Stimulated activated CD8-positive, alpha-beta memory T cell treated with anti-CD3 and anti-CD28 coated beads, Interleukin-4, amount 100 ng/mL, for 48 hours (primary cell): ENCODE measurements at places on chromosomes 13 and 19.
A peak's percentile ranks its signal among the peaks of the same experiment; 100 is the strongest.

DNA sequence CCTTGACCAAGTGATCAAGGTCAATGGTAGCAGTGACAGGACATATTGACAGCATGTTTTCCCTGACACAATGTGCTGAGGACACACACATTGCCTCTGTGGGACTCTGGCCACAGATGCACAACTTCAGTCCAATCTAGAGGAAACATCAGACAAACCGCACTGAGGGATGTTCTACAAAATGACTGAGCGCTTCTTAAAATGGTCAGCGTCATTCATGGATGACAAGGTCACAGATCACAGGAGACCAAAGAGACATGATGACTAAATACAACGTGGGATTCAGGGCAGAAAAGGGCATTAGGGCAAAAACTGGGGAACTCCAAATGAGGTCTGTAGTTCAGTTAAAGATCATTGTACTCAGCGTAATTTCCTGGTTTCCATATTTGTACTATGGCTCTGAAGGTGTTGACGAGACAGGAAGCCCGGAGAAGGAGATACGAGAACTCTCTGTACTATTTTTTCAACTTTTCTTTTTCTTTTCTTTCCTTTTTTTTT, 20.6 kb downstream of the PBX4 start:
- peak; percentile 65 for DNase-seq

DNA sequence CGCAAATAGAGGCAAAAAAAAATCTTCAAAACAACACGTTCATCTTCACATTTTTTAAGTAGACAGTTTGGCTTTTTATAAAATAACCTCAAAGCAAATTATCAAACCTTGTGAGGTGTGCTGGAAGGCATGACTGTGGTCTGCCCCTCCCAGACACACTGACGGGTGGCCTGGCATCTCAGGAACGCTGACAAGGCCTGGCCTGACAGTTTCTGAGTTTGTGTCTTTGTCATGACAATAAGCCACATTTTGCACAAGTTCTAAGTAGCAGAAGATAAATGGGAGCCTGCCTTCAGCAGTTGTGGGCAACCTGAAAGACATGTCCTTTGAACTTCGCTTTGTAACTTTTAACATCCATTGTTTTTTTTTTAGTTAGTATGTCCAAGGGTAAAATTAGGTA, 38.5 kb downstream of the SOX21 start:
- no peak for DNase-seq

DNA sequence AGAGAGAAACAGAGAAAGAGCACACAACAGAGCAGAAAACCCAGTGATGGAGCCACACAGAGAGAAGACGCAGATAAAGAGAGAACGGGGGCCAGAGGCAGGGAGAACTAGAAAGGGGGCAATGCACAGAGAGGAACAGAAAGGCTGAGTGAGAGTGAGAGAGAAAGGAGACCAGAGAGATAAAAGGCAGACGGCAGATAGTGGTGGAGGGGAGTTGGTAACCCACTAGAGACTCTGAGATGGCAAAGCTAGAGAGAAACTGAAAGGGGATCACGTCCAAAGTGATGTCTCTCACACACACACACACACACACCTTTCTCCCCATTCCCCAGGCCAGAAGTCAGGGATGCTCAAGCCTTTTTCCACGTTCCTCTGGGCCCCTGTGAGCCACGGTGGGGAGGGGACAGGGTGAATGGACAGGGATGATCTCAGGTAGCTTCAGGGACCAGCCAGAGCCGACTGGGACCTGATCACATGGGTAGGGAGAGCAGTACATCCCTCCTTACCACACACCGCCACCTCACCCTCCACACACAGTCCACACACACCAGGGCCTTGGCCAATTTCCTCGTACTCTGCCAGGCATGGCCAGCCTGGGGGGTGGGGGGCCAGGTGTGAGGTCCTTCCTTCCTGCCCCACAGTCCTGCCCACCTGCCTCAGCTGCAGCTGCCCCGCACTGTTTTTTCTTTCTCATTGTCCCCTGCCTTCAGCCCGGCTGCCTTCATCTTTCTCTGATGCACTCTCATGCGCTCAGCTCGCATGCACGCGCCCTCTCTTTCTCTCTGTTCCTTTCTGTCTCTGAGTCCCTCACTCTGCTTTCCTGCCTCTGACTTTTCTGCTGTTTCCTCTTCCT, 22.5 kb upstream of the POU2F2 start:
- DNase-seq: no peak

- DNase-seq: no peak
Measured at GRCh38 chr13:74920920-74921319, 561.0 kb downstream of the TBC1D4 start.

GRCh38 chr13:104831831-104832230, 1703.6 kb downstream of the EFNB2 start:
- no peak for DNase-seq

- DNase-seq: peak; percentile 43
Measured at GRCh38 chr13:77751513-77752456, 54.3 kb downstream of the SLAIN1 start.

DNA sequence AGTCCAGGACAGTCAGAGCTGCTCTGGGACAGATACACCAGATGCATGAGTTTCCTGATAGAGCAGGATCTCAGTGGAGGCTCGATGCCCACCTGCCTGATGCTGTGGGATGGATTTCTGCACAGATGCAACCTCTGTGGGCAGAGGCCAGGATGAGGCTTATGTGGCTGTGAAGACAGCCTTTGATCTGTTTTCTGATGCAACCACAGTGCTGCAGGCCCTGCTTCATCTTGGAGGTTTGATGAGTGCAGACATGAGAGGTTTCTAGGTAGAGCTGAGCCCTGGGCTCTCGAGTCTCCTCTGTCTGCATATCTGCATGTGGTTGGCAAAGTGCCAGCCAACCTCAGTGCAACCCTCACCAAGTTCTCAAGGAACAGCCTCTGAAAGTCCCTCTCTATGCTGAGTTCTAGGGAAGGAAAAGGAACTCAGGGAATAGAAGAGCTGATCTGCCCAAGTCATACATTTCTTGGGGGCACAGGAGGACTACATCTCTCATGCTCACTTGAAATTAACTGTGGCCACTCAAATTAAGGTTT, 23.1 kb upstream of the TSHZ3 start:
- DNase-seq: no peak

DNA sequence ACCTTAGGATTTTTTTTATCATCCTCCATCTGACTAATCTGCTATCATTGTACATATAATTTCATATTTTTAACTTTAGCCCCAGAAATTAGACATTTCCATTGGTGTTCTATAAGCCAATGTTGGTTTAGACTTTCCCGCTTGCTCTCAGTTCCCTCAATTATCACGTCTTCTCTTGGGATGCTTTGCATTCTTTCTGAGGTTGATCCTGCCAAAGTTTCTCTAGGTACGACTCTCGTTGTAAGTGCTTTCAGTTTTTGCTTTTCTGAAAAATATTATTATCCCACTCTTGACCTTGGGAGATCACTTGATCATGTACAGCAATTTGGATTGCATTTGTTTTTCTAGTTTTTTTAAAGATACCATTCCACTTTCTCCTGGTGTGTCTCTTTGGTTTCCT, 270.2 kb downstream of the IRS2 start:
- no peak for DNase-seq

DNA sequence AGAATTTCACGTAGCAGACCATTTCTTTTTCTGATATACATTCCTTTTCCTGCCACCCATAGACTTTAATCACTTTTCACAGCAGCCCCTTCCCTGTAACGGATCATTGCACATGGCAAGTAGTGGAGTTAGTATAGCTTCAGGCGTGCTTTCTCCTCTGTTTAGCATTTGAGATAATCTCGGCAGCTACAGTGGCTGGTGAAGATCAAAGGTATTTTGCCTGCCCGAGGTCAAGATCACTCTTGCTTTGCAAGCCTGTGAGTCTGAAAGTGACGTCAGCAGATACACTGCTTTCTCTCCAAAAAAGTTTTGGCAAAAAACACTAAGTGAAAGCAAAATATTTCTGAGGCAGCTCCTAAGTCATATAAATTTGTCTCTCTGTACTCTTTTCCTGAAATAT, 260.0 kb downstream of the NDFIP2 start:
- no peak for DNase-seq

- no peak for DNase-seq
Measured at GRCh38 chr13:72253754-72254153, 386.8 kb upstream of the DACH1 start.

DNA sequence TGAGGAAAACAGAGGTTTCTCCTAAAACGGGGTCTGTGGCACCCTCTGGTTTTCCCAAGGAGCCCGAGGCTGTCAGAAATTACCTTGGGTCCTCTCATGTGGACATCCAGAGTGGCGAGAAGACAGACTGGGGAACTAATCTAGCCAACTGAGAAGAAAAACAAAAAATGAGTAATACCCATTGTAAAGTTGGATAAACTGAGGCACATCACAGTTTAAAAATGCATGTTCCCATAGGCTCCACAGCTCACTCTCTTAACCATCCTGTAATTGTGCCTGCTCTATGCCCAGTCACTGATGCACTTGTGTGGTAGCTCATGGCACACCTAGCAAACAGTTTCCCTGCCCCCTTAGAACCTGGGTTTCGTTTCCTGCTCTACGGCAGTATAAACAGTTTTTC, 15.2 kb upstream of the UPF3A start:
- DNase-seq: no peak

- peak; percentile 36 for DNase-seq
Measured at GRCh38 chr13:52599848-52600603, 42.2 kb upstream of the HNRNPA1L2 start.

- DNase-seq: no peak
Measured at GRCh38 chr19:6491802-6492592, 10.1 kb downstream of the TUBB4A start.

DNA sequence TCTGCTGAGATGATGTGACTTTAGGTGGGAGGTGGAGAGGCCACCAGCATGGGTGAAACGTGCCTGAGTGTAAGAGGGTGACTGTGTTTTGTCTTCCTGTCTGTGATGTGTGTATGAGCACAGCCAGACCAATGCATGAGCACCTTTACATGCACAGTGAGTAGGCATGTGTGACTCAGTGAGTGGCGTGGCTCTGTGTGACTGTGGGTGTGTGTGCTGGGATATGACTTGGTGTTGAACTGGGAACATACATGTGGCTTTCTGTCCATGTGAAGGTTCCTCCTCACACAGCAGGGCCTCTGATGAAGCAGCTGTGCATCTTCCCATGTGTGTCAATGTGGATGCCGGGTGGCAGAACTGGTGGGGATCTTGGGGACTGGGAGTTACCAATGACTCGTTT, 19.9 kb upstream of the LGALS13 start:
- DNase-seq: peak; percentile 50

DNA sequence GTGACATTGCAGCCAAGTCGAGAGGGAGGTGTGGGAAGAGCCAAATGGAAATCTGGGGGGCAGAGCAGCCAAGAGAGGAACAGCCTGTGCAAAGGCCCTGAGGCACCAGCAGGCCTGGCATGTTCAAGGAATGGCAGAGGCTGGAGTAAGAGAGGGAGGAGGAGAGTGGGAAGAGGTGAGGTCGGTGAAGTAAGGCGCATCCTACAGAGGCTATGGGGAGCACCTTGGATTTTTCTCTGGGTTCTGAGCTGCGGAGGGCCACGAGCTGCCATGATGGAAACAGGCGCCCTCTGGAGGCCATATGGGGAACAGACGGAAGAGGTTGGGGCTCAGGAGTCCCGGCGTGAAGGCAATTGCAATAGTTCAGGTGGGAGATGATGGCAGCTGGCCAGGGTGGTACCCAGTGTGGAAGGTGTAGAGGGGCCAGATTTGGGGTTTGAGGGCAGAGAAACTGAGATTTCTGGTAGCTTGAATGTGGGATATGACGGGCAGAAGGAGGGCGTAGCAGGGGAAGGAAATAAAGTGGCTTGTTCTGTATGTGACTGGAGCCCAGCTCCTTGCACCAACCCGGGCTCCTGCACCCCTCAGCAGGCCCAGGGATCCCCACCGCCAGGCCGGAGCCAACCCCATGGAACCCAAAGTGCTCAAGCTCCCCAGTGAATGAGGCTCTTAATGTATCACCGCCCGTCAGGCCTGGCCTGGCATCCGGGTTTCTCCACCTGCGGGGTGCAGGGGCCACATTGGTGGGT, 20.5 kb upstream of the STRN4 start:
- DNase-seq: peak; percentile 77

GRCh38 chr13:105165449-105166125, 1369.9 kb downstream of the EFNB2 start:
- DNase-seq: no peak

DNA sequence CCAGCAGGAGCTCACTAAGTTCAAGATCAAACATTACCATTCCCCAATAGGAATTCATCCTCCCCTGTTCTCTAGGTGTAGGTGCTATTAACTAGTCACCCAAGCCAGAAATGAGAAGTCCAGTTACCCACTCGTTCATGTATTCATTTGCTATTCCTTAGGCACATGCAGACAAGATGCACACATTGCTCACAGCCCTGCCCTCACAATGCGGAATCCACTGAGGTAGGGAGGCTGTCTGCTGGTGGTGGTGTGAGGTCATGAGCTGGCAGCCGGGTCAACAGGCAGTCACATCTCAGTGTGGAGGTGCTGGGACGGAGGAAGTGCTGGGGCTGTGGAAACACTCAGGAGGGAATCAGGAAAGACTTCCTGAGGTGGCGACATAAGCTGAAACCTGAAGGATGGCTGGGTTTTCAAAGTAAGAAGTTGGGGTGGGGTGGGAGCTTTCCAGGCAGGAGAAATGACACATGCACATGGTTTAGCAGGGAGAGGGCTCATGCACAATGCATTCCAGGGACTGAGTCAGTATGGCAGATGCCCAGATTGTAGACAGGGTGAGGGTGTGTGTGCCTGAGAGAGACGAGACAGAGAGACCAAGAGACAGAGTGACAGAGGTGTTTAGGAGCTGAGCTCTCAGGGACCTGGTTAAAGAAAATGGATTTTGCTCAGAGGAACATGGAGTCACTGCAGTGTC, 117.6 kb downstream of the USP12 start:
- DNase-seq: no peak

DNA sequence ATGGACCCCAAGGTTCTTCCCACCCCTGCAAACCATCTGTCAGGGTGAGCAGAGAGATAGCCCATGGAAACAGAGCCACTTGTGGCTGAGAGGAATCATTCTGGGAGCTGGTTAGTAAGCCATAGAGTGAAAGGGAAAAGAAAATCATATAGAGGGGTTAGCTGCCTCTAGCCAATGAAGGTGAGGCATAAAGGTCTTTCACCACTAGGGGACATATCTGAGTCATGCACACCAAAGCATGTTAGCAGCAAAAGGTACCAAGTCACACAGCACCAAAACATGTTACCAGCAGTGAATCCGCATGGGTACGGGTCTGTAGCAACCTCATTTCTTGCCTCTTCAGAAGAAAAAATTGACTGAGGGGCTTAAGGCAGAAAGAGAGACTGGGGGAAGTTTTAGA, 76.7 kb upstream of the ZNF43 start:
- DNase-seq: no peak

DNA sequence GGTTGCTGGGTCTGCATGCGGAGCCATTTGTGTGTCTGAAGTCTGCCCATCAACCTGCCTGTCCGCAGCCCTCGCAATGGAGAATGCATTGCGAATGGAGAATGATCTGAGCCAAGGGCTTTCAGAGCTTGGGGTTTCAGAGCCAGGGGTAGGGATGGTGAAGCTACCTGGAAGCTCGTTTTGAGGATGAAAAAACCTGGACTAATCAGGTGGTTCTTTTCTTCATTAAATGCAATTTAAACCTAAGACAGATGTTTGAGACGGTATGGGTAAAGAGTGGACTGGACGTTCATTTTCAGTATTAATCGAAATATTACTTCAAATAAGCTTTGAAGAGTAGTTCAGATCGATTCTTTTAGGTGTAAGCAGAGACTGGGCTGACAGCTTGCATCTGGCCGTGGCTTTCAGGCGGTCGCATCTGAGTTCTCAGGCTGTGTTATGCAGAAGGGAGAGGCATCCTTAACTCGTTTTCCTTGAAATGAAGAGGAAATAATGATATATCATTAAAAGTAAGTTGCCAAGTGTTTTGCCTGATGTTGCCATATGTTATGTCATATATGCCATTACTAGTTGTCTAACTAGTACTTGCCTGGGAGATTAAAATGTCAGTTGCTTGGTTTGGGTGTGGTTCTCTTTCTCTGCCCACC, 801 bp downstream of the MCF2L start:
- DNase-seq: no peak
